ENCODE measurements at places on chromosomes 2 and 18.

DNA sequence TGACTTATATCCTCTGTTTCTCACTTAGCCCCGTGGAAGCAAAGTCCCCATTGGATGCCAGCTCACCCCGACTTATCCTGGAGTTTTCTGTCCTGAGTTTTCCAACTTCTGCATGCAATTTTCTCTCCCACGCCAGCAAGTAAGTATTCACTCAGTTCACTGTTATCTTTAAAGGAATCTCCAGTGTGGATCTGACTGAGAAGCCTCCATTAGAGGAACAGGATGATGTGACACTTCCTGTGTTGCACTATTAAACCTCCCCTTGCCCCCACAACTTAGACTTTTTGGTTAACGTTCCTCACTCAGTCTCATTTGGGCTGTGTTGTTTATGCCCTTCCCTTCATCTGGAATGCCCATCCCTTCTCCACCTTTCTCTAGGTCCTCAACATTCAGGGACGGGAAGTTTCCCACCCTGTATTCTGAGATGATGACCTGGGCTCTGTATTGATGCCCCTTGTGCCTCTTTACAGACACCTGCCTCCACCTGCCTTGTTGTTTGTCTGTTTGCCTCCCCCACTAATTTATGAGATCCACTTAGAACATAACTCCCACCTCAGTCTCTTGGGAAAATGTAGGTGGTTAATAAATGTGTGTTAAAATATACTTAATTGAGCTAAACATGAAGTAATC lies 536.1 kb upstream of the RAB6C start:
- no peak for DNase-seq

- DNase-seq, result no peak
Measured at GRCh38 chr18:3388980-3389379, 61.0 kb upstream of the TGIF1 start.

- no peak for DNase-seq
Measured at GRCh38 chr2:241061275-241061674, 40.8 kb downstream of the MTERF4 start.

DNA sequence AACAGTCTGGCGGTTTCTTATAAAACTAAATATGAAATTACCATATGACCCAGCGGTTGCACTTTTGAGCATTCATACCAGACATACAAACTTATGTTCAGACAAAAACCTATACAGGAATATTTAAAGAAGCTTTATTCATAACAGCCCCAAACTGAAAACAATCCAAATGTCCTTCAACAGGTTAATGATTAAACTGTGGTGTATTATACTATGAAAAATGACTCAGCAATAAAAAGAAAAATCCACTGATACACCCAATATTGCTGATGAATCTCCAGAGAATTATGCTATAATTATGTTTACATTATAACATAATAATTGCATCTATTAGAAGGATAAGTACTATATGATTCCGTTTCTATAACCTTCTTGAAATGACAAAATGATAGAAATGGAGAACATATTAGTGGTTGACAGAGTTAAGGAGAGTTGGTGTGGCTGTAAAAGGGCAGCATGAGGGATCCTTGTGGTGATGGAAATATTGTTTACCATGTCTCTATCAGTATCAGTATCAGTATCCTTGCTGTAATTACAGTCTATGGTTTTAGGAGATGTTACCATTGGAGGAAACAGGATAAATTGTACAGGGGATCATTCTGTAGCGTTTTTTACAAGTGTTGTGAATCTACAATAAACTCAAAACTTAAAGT lies 127.1 kb downstream of the DSC3 start:
- DNase-seq, result no peak

GRCh38 chr2:199339891-199340605 lies 117.7 kb downstream of the SATB2 start:
- no peak for DNase-seq

DNA sequence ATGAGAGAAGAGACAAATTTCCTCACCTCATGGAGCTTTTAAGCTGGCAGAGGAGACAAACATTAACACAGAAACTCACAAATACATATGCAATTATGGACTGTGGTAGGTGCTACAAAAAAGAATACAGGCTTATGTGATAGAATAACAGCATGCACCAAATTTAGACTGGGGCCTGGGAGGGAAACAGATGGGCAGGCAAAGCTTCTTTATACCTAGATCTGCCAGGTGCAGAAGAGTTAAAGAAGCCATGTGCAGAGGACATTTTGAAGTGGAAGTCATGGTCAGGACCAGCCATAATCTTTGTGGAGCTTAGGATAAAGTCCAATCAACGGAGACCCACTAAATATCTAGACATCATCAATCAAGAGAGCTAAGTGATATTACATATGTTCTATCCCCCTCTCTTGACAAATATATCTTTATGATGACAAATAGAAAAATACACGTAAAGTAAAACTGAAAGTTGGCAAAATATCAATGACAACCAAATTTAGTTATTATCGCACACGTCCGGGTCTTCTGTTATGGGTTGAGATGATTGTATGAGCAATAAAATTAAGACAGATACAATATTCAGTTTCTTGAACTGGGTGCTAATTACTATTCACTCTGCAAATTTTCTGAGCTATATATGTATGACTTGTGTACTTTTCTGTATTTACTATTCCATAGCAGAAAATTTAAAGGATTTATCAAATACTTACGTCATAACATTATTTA lies 44.1 kb downstream of the CD28 start:
- no peak for DNase-seq

GRCh38 chr2:240705204-240705791 lies 13.6 kb downstream of the AQP12A start:
- no peak for DNase-seq

GRCh38 chr2:107936433-107937359 lies 49.6 kb upstream of the SLC5A7 start:
- no peak for DNase-seq

GRCh38 chr2:236998758-236999157 lies 86.9 kb upstream of the COPS8 start:
- DNase-seq, result no peak

DNA sequence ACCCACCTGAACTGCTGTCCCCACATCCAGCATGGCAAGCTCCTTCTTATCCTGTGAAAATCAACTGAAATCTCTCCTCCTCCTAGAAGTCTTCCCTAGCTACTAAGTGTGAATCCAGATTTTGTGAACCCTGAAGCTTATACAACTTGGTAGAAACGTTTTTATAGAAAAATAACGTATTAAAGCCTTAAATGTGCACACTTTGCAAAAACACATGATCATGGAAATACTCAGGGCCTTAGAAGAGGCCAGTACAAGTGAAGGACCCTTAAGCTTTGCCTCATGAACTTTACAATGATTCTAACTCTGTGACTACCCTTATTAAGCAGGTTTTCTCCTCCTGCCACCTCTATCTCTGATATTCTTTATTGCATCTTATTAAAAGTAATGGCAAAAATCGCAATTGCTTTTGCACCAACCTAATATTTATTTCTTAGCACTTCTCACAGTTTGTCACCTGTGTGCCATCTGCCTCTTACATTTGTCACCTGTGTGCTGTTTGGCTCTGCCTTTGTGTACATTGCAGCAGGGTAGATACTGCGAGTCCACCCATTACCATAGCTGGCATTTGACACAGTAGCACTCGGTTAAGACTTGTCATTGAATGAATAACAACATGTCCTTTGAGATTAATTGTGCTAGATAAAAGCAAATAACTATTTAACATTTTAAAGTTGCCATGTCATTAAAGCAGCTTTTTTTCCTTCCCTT lies 42.2 kb downstream of the FRZB start:
- no peak for DNase-seq

GRCh38 chr18:63980027-63980426 lies 10.1 kb downstream of the SERPINB8 start:
- no peak for DNase-seq

- DNase-seq, result no peak
Measured at GRCh38 chr2:34096562-34097171, 497.6 kb upstream of the FAM98A start.

- DNase-seq, result no peak
Measured at GRCh38 chr18:31977270-31977872, 34.4 kb upstream of the TRAPPC8 start.

- no peak for DNase-seq
Measured at GRCh38 chr2:138962686-138963085, 182.5 kb upstream of the NXPH2 start.

DNA sequence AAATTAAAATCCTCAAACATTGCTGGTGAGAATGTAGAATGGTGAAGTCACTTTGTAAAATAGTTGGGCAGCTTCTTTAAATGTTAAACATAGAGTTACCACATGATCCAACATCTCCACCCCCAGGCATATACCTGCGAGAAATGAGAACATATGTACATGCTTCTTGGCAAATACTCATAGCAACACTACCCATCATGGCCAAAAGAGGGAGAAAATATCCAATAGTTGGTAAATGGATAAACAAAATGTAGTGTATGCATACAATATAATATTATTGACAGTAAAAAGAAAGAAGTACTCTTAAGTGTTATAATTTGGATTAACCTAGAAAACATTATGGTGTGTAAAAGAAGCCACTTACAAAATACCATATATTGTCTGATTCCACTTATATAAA lies 185.9 kb downstream of the CDH7 start:
- no peak for DNase-seq

DNA sequence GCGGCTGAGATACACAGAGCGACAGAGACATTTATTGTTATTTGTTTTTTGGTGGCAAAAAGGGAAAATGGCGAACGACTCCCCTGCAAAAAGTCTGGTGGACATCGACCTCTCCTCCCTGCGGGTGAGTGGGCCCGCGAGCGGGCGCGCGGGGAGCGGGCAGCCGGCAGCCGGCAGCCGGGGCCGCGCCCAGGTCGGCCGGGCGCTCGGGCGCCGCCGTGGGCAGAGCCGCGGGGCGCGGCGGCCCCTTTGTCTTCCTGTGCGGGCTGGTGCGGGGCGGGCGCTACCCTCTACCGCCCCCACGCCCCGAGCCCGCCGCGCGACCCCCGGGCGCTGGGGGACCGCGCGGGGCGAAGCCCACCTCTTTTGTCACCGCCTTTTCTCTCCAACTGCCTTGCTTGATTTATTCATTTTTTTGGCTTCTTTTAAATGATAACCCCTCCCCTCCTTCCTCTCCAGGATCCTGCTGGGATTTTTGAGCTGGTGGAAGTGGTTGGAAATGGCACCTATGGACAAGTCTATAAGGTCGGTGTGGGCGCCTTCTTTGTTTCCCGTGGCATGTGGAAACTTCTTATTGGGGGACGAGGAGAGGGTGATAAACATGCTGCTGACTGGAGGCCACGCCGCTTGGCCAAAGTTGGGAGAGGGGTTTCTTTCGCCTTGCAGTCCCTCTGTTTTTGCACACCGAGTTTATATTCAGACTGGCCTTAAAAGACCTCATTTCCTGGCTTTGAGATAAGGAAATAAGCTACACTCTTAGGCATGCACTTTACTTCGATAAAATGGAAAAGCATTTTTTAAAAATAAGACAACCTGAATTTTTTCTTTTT lies 722 bp downstream of the MAP4K4 start:
- no peak for DNase-seq

GRCh38 chr2:45942237-45942738 lies 290.8 kb downstream of the PRKCE start:
- no peak for DNase-seq

DNA sequence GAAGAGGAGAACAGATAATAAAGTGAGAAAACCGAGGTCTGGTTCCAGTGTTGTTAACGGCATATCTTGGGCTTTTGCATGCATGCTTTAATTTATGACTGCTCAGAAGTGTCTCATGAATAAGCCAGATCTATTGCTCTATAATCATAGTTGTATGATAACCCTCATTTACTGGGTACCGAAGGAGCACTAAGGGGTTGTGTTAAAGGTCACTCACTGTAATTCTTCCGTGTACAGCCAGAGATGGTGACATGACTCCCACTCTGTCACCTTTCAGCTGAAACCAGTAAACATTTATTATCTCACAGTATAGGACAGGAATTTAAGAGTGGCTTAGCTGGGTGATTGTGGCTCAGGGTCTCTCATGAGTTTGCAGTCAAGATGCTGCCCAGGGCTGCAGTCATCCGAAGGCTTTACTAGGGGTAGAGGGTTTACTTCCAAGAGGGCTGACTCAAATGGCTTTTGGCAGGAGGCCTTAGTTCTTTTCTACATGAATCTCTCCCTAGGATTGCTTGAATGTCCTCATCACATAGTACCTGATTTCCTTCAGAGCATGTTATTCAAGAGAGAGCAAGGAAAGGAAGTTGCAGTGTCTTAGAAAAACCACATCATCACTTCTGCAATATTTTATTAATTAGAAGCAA lies 107.0 kb downstream of the NAB1 start:
- no peak for DNase-seq

- no peak for DNase-seq
Measured at GRCh38 chr18:24274837-24275236, 122.8 kb downstream of the OSBPL1A start.

- no peak for DNase-seq
Measured at GRCh38 chr2:86697551-86698104, 22.5 kb upstream of the RMND5A start.

- no peak for DNase-seq
Measured at GRCh38 chr18:58533766-58534165, 95.1 kb downstream of the ALPK2 start.

DNA sequence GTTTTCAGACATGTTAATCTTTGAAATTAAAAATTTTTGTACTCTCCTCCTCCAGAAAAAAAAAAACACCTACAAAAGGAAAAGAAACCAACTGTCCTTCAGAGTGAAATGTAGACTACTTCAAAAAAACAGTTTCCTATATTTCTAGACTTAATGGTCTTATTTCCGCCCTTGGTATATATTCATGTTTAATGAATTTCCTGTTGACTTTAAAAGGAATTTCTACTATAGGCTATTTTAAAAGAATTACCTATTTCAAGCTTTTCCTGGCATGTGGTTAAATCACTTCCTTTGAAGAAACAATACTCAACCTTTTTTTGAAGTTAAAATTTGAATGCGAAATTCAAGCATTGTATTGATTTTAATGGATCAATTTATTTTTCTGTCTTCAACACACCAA lies 29.2 kb downstream of the GULP1 start:
- no peak for DNase-seq

GRCh38 chr18:55079481-55080355 lies 120.5 kb upstream of the CCDC68 start:
- no peak for DNase-seq

DNA sequence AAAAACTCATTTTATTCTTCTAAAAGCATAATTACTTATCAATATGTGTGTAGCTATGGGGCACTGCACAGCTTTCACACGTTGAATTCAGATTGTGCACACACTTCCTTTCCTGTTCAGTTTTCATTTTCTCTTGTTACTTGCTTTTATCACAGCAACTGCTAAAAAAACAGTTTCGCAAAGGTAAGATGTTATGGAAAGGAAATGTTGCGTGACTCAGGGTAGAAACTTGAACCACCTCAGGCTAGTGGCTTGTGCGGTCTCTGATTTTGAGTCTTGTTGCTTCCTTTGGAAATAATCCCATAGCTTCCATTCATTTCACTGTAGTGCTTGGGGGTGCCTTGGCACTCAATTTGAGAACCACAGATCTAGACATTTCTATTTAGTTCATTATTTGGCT lies 171.9 kb downstream of the FMNL2 start:
- no peak for DNase-seq

DNA sequence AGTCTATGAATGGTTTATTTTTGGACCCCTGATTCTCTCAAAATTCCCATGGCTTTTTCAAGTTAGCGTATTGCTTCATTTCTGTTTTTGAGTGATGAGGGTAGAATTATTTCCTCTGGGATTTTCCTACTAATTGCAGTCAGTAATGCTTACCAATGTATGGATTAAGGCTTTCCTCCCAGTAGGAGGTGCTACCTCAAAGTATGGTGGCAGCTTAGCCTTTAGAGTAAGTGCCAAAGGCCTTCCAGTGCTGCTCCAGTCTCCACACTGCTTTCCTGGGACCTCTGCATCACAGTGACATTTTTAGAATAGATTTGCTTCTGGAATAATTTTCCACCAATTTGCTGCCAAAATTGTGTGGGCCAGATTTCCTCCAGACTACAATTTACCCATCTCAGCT lies 16.2 kb upstream of the SSB start:
- DNase-seq, result no peak

Data from activated CD8-positive, alpha-beta memory T cell treated with anti-CD3 and anti-CD28 coated beads for 4 hours (primary cell).